ENCODE measurements at places on chromosomes 4 and X.

- DNase-seq = no peak
Measured at GRCh38 chr4:2218436-2218835, 23.5 kb downstream of the HAUS3 start.

GRCh38 chr4:5821665-5822358, 71.1 kb downstream of the CRMP1 start:
- DNase-seq = no peak

DNA sequence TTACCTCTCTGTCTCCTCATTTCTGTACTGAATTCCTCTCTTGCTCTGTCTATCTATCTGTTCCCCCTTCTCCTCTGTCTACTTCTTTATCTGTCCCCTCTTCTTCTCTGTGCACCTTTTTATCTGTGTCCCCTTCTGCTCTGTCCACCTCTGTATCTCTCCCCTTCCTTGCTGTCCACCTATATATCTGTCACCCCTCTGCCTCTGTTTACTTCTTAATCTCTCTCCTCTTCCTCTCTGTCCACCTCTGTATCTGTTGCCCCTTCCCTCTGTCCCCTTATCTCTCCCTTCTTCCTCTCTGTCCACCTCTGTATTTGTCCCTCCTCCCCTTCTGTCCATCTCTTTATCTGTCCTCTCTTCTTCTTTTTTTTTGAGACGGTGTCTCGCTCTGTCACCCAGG, 8.9 kb downstream of the CCDC22 start:
- DNase-seq = no peak

DNA sequence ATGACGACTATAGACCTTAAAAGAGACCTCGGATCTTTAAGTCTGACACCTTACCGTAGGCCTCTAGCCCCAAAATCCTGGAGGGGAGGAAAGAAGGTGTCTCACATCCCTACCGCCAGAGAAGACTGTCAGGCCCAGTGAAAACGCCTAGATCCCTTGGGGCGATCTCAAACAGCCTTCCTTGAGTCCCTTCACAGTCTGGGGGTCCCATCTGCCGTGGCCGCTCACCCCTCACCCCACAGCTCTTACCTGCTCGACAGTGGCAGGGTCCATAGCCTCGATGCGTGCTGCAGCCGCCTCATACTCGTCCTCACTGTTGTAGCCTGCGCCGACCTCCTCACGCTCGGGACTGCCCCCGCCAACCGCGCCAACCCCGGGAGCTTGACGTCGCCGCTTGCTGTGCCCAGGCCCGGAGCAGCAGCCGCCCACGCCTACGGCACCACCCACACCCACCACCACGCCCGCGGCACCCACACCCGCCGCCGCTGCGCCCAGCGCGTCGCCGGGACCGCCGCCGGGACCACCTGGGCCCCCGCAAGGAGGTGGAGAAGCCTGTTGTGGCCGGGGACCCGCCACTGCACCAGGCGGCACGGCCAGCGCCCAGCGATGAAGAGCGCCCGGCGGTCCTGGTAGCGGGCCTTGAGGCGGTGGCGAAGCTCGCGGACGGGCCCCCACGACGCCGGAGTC, 536 bp downstream of the OTUD5 start:
- DNase-seq = peak; percentile 52

DNA sequence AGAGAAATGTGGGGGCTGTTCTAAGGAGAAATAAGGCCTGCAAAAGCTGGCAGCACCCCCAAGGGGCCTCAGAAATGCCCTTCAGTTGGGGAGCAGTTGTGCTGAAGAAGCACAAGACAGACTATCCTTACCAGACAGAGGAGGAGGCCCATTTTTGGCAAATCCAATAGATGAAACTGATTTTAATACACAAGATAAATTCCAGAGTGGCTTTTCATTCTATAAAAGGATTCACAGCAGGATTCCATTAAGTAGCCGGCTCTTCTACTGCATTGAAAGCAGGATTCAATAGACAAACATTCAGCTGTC, 8.1 kb downstream of the SEPTIN6 start:
- DNase-seq = no peak
